ENCODE measurements at places on chromosomes 6 and 20.
A peak's percentile ranks its signal among the peaks of the same experiment; 100 is the strongest.

DNA sequence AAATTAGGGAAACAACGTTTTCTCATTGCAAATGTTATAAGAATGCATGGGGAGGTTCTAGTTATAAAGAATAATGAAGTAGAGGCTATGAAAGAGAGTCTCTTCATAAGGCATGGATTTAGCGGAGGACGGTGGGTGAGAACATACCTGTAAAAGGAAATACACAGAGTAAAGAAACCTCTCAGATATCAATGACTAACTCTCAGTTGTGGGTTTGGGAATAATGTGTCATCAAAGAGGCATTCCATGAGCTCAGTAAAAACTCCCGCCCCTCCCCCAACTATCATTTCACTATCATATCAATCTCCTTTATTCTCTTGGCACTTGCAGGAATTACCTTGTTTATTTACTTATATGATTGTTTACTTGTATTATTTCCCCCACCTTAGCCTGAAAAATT is 695.4 kb downstream of the PTPRT start:
- peak; percentile 17 for DNase-seq

- peak; percentile 97 for DNase-seq
Observed at GRCh38 chr6:40395066-40395697, 192.0 kb downstream of the LRFN2 start.

GRCh38 chr6:14824484-14825275 is 421.2 kb upstream of the JARID2 start:
- DNase-seq: no peak

GRCh38 chr6:151148111-151148510 is 91.7 kb upstream of the AKAP12 start:
- DNase-seq: no peak

DNA sequence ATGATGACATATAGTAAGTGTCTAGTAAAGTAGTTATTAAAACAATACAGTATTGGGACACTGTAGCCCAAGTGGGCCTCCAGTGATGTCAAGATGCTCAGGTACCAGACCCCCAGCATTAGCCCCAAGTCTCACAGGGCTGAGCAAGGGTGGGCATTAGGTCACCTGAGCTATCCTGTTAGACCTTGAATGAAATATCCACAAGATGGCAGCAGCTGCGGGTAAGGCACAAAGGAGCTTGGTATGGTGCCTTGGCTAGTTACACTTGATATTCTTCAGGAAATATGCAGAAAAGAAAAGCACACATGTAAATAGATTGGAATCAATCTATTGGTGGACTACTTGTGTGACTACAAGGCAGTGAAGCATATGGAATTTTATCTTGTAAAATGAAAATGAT is 701.8 kb upstream of the ADGRB3 start:
- DNase-seq: no peak

- DNase-seq: peak; percentile 97
Observed at GRCh38 chr20:32325706-32326503, 32.2 kb upstream of the ASXL1 start.

GRCh38 chr20:43993560-43993959 is 78.9 kb downstream of the TOX2 start:
- DNase-seq: no peak

DNA sequence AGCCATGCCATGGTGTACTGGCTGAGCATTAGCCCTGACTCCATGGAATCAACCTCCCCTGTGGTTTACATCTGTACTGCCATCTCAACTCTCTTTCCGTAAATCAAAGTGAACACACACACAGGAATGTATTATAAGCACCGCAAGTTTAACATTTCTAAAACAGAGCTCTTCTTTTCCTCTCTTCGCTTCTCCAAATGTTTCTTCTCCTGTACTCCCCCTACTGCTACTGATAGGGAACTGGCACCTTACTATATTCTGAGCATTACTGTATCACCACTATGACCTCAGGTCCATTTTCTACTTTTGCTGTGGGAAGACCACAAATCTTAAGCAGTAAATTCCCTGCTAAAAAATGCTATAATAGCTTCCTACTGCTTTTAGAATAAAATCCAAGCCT is 101.2 kb downstream of the NUS1 start:
- no peak for DNase-seq

GRCh38 chr6:40925341-40925740 is 113.7 kb downstream of the UNC5CL start:
- DNase-seq: no peak

GRCh38 chr20:3383878-3384495 is 23.5 kb downstream of the DNAAF9 start:
- DNase-seq: no peak

- no peak for DNase-seq
Observed at GRCh38 chr6:138569970-138570724, 70.9 kb upstream of the NHSL1 start.

DNA sequence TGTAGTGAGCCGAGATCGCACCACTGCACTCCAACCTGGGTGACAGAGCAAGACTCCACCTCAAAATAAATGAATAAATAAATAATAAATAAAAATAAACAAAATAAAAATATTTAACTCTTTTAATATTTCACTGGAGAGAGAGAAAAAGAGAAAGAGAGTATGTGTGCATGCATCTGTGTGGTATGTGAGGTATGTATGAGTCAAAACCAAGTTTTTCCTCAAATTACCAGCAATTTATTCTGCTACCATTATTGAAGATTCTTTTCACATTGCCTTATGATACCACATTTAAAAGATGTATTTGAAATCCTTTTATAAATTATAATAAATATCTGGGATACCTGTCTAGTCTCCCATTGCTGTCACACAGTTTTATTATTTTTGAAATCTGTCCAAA is 122.1 kb downstream of the CD164 start:
- no peak for DNase-seq

- DNase-seq: no peak
Observed at GRCh38 chr6:44493132-44493531, 105.6 kb downstream of the CDC5L start.

DNA sequence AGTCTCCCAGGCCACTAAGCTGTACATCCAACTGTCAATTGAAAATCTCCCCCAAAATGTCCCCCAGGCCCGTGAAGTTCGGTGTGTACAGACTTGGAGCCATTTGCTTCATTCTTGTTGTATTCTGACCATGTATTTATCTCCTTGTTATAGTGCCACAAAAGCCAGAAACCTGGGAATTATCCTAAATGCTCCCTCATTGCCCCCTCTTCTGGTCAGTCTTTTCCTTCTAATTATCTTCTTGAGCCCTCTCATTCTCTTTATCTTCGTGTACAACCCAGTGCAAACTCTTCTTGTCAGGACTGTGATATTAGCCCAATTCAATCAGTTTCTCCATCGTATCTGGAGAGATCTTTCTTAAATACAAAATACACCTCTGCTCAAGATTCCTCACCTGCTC is 64.7 kb downstream of the RFX6 start:
- DNase-seq: no peak

DNA sequence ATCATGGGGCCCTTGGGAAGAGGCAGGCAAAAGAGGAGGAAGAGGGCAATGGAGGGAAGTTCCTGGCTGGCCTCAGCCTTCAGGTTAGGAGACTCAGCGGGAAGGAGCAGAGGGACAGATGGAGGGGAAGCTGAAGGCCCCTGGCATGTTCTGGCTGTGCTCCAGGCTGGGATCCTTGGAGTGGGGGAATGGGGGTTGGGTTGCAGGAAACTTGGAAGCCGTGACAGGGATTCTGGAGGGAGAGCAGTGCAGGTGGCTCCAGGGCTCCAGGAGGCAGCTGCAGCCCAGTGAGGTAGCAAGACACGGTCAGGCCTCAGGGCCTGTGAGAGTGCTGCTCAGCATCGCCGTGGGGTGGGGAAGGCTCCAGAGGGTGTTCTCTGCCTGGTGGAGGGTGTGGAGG is 64.6 kb upstream of the SCP2D1 start:
- DNase-seq: no peak

DNA sequence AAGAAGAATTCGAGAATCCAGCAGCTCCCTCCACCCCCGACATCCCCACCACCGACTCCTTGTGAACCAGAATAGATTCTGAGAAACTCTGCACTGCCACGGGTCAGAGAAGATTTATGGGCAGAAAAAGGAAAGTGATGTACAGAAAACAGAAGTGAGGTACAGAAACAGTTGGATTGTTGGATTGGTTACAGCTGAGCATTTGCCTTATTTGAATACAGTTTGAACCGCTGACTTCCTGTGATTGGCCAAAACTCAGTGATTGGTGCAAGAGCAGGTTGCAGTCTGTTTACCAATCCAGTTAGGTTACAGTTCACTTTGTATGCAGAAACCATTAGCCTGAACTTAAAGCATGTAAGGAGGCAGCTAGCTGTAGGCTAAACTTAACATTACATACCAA is 131.2 kb upstream of the HDDC2 start:
- no peak for DNase-seq

DNA sequence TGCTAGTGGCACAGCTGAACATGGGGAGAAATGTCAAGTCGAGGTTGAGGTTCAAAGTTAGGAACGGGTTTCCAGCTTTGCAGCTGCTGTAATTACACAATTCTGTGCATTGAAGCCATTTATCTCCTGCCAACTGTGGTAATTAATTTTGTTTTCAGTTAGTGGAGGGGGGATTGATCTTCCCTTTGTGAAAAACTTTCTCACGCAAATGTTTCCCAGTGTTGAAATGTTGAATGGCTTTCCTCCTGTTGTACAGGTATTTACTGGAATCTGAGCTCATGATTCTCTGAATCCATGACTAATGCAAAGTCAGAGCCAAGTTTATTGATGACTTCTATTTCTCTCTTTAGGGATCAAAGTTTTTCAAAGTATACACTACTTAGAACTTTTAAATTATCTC is 198.4 kb upstream of the SLC35B3 start:
- no peak for DNase-seq

GRCh38 chr6:259901-260508 is 32.3 kb upstream of the DUSP22 start:
- DNase-seq: no peak

DNA sequence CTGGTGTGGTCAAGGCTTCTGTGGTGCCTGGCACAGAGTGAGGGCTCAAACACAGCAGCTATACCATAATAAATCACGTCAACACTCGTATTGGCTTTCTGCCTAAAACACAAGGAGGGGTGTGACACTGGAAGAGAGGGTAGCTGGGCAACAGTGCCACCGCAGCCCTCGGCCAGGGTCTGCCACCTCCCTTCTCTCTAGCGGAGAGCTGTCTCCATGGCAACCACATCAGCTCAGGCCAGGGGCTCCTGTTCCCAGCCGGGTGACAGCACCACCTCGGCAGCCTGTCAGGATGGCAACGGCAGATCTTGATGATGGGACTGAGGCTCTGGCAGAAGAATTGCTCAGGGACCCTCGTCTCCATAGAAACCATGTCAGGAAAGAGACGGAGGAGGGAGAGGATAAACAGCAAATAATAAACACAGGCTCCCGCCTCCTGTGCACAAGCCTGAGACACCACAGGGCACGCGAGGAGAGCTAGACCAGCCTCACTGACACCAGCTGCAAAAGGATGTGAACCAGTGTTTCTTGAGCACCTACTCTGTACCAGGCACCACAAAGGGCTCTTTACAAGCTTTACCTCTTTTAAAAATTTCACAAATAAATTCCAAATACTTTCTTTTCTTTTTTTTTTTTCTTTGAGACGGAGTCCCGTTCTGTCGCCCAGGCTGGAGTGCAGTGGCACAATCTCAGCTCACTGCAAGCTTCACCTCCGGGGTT is 50.4 kb upstream of the TLDC2 start:
- peak; percentile 91 for DNase-seq

- DNase-seq: peak; percentile 78
Observed at GRCh38 chr20:63009988-63010769, 3.4 kb upstream of the BHLHE23 start.

DNA sequence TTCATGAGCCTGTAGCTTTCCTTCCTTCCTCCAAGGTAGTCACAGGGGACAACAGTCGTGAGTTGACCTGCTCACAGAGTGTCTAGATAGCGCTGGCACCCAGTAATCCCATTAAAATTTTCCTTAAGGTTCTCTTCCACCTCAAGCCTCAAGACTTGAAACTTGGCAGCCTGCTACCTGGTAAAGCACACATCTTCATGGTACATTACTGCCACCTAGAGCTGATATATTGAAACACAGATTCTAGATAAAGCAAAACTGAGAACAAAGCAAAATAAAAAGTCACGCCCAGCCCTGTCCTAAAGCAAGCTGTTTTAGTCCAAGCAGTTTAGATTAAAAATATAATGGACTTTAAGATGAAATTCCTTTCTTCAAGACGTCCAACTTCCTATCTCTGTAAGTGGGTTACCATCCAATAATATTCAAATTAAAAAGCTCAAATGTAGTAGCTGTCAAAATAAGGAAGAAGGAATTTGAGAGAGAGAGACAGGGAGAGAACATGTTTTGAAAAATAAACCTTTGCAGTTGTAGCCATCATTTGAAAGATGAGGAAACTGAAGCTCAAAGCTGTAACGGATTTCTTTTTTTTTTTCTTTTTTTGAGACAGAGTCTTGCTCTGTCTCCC is 50.7 kb upstream of the CD83 start:
- DNase-seq: peak; percentile 89

DNA sequence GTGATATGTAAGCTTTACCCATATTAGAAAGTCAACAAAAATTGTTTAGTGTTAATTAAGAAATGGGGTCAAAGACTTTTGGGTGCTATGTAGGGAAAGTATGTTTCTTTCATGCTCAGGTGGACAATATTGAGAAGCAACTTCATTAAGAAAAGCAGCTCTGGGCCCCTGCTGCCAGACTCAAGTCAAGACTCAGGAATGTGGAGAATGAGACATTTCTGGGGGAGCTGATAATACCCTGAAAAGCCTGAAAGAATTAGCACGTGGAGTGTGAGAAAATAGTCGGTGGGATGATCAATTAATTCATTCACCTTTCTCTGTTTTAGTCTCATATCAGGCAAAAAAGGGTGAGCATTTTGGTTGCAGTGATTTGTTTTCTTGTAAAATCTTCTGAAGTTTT is 175.1 kb upstream of the IMPG1 start:
- DNase-seq: no peak

DNA sequence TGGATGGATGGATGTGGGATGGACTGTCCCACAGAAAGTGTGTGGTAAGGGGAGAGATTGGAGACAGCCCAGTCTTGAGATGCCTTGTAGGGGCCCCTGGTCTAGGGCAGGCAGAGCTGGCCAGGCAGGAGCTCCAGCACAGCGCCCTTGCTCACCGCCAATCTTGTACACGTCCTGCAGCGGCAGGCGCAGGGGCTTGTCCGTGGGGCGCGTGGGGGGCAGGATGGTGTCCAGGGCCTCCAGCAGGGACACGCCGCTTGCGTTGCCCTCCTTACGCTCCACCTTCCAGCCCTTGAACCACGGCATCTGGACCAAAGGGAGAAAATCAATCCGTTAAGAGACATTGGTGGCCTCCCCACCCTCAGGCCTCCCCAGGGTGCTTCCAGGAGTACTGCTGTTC is 5.9 kb downstream of the EEF1A2 start:
- no peak for DNase-seq
